Calu3 (cell line): ENCODE measurements at places on chromosomes 13 and 19. TPM values are rescaled to one million over a fixed set of nuclear protein-coding genes. Genes with fewer than 3 reads are reported as not detected.
A peak's percentile ranks its signal among the peaks of the same experiment; 100 is the strongest.

DNA sequence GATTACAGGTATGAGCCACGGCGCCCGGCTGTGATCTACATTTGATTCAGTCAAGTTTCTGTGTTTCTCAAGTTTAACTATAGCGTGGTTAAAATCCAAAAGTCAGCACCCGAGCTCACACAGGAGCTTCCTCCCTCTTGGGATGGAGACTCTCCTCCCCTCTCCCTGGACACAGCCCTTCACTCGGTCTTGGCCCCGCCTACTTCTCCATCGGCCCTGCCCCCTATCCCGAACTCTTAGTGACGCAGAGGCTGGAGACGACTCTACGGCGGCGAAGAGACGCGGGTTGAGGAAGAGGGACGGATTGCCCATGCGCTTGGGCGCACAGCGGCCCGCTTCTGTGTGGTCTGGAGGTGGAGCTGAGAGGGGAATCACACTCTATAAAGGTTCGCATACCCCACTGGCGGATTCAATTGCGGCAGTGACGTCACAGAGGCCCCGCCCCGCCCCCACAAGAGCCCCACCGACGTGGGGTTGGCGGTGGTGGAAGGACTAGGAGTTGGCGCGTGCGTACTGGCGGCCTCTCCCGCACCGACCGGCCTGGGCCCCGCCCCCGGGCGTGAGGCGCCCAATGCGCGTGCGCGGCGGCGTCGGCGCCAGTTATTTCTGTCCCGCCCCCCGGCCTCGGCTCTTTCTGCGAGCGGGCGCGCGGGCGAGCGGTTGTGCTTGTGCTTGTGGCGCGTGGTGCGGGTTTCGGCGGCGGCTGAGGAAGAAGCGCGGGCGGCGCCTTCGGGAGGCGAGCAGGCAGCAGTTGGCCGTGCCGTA, at the start of gene TRIM28:
Gene TRIM28 (plus strand): TSS at position 239 of the 765 bp plus-strand sequence. CDS start 694 bp downstream, outside the sequence.
- DNase-seq, result peak; percentile 100

- DNase-seq, result no peak
These were observed 14.9 kb downstream of the FXYD5 start for GRCh38 chr19:35169221-35169995.

- DNase-seq, result no peak
These were observed 79.7 kb downstream of the ESD start for GRCh38 chr13:46717275-46717674.

GRCh38 chr13:103009051-103009840, 57.0 kb downstream of the SLC10A2 start:
- DNase-seq, result no peak

GRCh38 chr19:17348700-17349099, 11.3 kb downstream of the GTPBP3 start:
- DNase-seq, result peak; percentile 41

DNA sequence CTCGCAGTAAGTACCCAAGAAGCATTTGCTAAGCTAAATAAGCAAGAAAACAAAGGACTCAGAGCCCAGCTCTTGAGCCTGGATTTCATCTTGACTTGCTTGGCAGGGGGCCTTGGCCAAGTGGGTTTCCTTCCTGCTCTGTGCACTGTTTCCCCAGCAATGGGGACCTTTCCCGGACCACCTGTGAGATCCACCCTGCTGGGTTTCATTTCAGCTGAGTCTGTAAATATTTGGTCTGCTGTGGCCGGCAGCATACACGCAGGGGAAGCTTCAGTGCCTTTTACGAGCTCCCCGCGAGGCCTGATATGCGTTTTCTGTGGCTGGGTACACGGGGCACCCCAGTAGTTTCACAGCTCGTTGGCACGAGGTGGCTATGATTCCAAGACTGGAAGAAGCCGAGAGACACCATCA, 12.4 kb upstream of the TINCR start:
- no peak for DNase-seq

DNA sequence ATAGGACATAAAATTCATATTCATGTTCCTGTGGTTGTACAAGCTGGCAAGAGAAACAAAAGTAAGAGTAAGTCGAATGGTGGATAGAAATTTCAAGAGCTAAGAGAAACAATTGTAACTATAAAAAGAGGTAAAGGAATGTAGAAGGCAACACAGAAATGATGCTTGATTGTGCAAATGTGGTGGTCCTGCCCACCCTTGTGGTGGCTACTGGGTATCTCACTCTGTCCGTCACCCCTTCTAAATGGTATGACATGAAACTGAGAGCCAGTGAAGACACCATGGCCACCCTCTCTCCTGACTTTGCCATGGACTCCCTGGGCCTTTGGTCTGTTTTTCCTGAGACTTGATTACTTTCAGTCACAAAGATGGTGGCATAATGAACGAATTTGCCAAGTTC, 925.9 kb upstream of the SLITRK6 start:
- no peak for DNase-seq

C19orf67 gene
- not detected in 2 replicates for total RNA-seq

- DNase-seq, result no peak
These were observed 310.0 kb downstream of the RBM26 start for GRCh38 chr13:79096099-79096498.

GRCh38 chr19:45206328-45206727, 27.7 kb downstream of the BLOC1S3 start:
- no peak for DNase-seq
